ENCODE measurements at places on chromosomes 6 and 20. TPM values are rescaled to one million over a fixed set of nuclear protein-coding genes. Genes with fewer than 3 reads are reported as not detected.
A peak's percentile ranks its signal among the peaks of the same experiment; 100 is the strongest.

RPS6KA2 gene
- 75.5 TPM for total RNA-seq

DNA sequence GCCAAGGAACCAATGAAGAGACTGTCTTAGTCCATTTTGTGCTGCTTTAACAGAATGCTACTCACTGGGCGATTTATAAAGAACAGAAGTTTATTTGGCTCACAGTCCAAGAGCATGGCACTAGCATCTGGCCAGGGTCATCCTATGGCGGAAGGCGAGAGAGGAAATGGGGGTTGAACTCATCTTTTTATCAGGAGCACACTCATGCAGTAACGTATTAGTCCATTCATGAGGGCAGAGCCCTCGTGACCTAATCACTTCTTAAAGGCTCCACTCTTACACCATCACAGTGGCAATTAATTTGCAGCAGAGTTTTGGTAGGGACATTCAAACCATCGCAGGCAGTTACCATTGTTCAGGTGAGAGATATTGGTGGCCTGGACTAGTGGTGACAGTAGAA lies 8.5 kb downstream of the ARFGEF2 start:
- no peak overlapping the region for H3K27ac ChIP-seq
- no peak overlapping the region for H3K4me3 ChIP-seq
- no peaks in the 10 kb centered on the region for H3K36me3 ChIP-seq
- DNase-seq = no peak
- peaks cover 4% of the 10 kb centered on the region for H3K4me1 ChIP-seq

- H3K27ac ChIP-seq = no peak overlapping the region
- DNase-seq = no peak
- no peaks in the 10 kb centered on the region for H3K27me3 ChIP-seq
- H3K36me3 ChIP-seq = no peaks in the 10 kb centered on the region
- H3K4me1 ChIP-seq = no peaks in the 10 kb centered on the region
Observed at GRCh38 chr6:139204978-139205377, 70.1 kb downstream of the HECA start.

GRCh38 chr6:125165776-125166175 lies 12.2 kb downstream of the TPD52L1 start:
- H3K36me3 ChIP-seq = no peaks in the 10 kb centered on the region
- H3K4me3 ChIP-seq = no peak overlapping the region
- no peaks in the 10 kb centered on the region for H3K27me3 ChIP-seq
- no peak overlapping the region for H3K27ac ChIP-seq

BTNL2 gene
- not detected for total RNA-seq

MUC21 gene
- not detected for total RNA-seq

- H3K27me3 ChIP-seq = no peaks in the 10 kb centered on the region
- H3K27ac ChIP-seq = no peak overlapping the region
- DNase-seq = no peak
- H3K36me3 ChIP-seq = no peaks in the 10 kb centered on the region
- H3K4me1 ChIP-seq = no peaks in the 10 kb centered on the region
Observed at GRCh38 chr6:167948716-167949115, 48.8 kb upstream of the KIF25 start.

GRCh38 chr20:36154700-36155628 lies at the start of gene EPB41L1:
TSS of gene EPB41L1 (plus strand) at chr20:36154740. CDS start at chr20:36173778, 19,038 bp downstream.
- H3K4me3 ChIP-seq = peak within 1 kb of the TSS; percentile 69
- peaks cover 10% of the 10 kb centered on the region for H3K4me1 ChIP-seq
- H3K36me3 ChIP-seq = no peaks in the 10 kb centered on the region
- no peaks in the 10 kb centered on the region for H3K27me3 ChIP-seq
- H3K27ac ChIP-seq = peak within 1 kb of the TSS; percentile 89

DNA sequence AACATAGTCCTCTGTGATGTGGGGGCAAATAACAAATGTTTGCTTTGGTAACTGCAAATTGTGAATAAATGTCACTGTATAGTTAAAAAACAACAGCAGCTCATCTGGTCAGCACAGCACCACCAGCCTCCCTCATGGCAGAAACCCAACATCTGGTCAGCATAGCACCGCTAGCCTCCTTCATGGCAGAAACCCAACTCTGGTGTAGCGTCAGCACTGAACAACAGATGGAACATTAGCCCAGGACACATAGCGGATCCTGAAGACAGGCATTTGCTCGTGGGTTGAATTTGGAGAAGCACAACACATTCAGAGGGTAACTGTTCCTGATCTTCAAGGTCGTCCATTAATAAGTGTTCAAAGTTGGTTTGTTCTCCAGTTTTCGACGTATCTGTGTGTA lies 265.9 kb downstream of the DLL1 start:
- H3K27ac ChIP-seq = no peak overlapping the region
- DNase-seq = peak; percentile 68
- H3K27me3 ChIP-seq = no peaks in the 10 kb centered on the region
- no peaks in the 10 kb centered on the region for H3K36me3 ChIP-seq
- no peak overlapping the region for H3K4me3 ChIP-seq

SNX5 gene
- 124 TPM for total RNA-seq

GRCh38 chr6:122871079-122871478 lies 82.0 kb downstream of the SMPDL3A start:
- H3K36me3 ChIP-seq = no peaks in the 10 kb centered on the region
- DNase-seq = no peak
- no peaks in the 10 kb centered on the region for H3K4me1 ChIP-seq
- H3K4me3 ChIP-seq = no peak overlapping the region

- H3K27ac ChIP-seq = peak overlapping the region; percentile 69
- DNase-seq = peak; percentile 66
- peak overlapping the region; percentile 42 for H3K4me3 ChIP-seq
- no peaks in the 10 kb centered on the region for H3K27me3 ChIP-seq
Observed at GRCh38 chr6:31547727-31548543, 527 bp downstream of the NFKBIL1 start.

LY6G6D gene
- total RNA-seq = not detected

DNA sequence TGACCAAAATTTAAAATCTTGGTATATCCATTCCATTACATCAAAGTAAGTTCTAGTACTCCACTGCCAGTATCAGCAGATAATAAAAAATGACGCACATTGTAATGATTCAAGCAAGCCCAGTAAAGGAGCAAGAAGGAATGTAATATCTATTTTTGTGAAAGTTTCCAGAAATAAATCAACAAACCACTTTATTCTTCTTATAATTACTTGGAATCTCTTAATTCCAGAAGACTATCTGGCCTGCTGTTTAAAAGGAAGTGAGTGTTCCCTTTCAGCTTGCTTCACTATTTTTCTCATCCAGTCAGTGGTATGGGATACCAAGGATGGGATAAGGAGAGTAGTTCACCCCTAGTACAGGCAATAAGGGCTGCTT lies 42.2 kb upstream of the DSE start:
- H3K4me1 ChIP-seq = peaks cover 8% of the 10 kb centered on the region
- H3K27ac ChIP-seq = no peak overlapping the region
- H3K36me3 ChIP-seq = no peaks in the 10 kb centered on the region
- no peaks in the 10 kb centered on the region for H3K27me3 ChIP-seq
- DNase-seq = no peak

- H3K4me3 ChIP-seq = no peak overlapping the region
- H3K27ac ChIP-seq = no peak overlapping the region
- no peaks in the 10 kb centered on the region for H3K27me3 ChIP-seq
Observed at GRCh38 chr6:2748183-2748582, 2.5 kb downstream of the MYLK4 start.

DNA sequence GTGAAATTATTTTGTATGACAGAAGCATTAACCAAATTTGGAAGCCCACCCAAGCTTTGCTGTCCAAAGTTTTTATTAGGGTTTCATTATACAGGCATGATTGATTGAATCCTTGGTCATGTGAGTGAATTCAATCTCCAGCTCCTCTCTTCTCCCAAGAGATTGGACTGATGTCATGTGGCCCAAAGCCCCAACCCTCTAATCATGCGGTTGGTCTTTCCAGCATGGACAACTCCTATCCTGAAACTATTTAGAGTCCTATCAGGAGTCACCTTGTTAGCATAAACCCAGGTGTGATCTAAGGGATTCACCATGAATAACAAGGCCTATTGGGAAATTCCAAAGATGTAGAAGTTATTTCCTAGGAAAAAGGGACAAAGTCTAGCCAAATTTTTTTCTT lies 10.6 kb downstream of the POLR3F start:
- DNase-seq = no peak
- no peak overlapping the region for H3K27ac ChIP-seq
- no peaks in the 10 kb centered on the region for H3K27me3 ChIP-seq

DNA sequence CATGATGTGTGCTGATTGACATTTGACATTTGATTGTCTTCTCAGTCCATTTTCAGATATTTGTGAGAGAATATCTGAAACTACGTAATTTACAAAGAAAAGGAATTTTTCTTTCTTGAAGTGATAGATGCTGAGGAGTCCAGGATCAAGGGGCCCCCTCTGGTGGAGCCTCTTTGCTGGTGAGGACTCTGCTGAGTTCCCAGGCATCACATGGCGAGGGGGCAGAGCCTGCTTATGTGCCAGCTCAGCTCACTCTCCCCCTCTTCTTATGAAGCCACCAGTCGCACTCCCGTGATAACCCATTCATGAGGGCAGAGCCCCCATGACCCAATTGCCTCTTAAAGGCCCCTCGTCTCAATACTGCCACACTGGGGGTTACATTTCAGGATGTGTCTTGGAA lies 91.3 kb downstream of the RPP40 start:
- no peak for DNase-seq
- H3K36me3 ChIP-seq = no peaks in the 10 kb centered on the region
- no peak overlapping the region for H3K4me3 ChIP-seq
- no peak overlapping the region for H3K27ac ChIP-seq
- H3K4me1 ChIP-seq = peaks cover 9% of the 10 kb centered on the region
- H3K27me3 ChIP-seq = no peaks in the 10 kb centered on the region

SPAG4 gene
- 10.4 TPM for total RNA-seq

TCF15 gene
- total RNA-seq = 0.75 TPM

GRCh38 chr6:166204852-166205650 lies 37.4 kb upstream of the TBXT start:
- H3K4me3 ChIP-seq = no peak overlapping the region
- H3K4me1 ChIP-seq = no peaks in the 10 kb centered on the region
- H3K36me3 ChIP-seq = no peaks in the 10 kb centered on the region

TDRD6 gene
- 0.33 TPM for total RNA-seq

GRCh38 chr20:8997701-8998117 lies 71.2 kb upstream of the PLCB4 start:
- no peaks in the 10 kb centered on the region for H3K4me1 ChIP-seq
- no peaks in the 10 kb centered on the region for H3K36me3 ChIP-seq
- no peak overlapping the region for H3K4me3 ChIP-seq
- no peaks in the 10 kb centered on the region for H3K27me3 ChIP-seq
- no peak overlapping the region for H3K27ac ChIP-seq

DNA sequence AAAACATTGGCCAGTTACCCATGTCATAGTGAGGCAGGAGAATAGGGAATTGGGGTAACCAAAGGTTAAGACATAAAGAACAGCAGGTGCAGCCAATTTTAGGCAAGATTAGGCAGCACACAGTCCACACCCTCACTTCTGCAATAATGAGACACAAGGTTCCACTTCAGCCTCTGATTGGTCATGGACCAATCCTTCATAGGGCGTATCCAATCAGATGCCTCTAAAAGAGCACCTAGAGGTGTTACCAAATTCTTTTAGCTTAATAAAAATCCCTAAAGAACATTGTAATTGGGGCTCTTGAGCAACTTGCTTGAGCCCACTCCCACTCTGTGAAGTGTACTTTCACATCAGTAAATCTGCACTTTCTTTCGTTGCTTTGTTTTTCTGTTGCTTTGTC lies 302.4 kb downstream of the PREX1 start:
- DNase-seq = no peak
- no peak overlapping the region for H3K27ac ChIP-seq
- H3K36me3 ChIP-seq = no peaks in the 10 kb centered on the region
- no peak overlapping the region for H3K4me3 ChIP-seq
- H3K4me1 ChIP-seq = no peaks in the 10 kb centered on the region
- no peaks in the 10 kb centered on the region for H3K27me3 ChIP-seq

KCNQ2 gene
- not detected for total RNA-seq

DNA sequence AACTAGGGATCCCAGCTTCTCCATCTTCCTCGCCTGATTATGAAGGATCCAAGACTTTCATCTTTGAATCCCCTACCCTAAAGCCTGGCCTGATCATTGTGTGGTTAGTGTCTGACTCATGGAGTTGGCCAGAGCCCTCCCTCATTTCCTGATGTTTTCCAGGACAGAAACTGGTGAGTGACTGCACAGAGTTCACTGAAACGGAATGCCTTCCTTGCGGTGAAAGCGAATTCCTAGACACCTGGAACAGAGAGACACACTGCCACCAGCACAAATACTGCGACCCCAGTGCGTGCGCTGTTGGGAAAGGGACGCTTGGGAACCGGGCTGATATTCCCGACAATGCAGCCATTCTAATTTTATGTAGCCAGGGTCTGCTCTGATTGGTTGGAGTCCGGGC lies 4.0 kb downstream of the CD40 start:
- H3K4me3 ChIP-seq = no peak overlapping the region
- peaks cover 3% of the 10 kb centered on the region for H3K4me1 ChIP-seq
- H3K27ac ChIP-seq = no peak overlapping the region
- no peaks in the 10 kb centered on the region for H3K36me3 ChIP-seq

DNA sequence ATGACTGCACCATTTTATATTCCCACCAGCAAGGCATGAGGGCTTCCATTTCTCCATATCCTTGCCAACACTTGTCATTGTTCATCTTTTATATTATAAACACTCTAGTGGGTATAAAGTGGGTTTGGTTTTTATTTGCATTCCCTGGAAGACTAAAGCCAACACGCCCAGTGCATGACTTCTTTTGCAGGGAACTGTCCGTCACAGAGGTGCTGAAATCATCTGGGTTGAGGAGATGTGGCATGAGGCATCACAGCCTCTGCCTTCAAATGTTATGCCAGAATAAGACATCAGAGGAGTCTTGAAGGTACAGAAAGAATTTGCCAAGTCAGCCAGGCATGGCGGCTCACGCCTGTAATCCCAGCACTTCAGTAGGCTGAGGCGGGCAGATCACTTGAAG lies 29.9 kb upstream of the FAM210B start:
- H3K27ac ChIP-seq = no peak overlapping the region
- H3K4me1 ChIP-seq = no peaks in the 10 kb centered on the region
- no peaks in the 10 kb centered on the region for H3K27me3 ChIP-seq

SPATA25 gene
- total RNA-seq = 4.3 TPM

DNA sequence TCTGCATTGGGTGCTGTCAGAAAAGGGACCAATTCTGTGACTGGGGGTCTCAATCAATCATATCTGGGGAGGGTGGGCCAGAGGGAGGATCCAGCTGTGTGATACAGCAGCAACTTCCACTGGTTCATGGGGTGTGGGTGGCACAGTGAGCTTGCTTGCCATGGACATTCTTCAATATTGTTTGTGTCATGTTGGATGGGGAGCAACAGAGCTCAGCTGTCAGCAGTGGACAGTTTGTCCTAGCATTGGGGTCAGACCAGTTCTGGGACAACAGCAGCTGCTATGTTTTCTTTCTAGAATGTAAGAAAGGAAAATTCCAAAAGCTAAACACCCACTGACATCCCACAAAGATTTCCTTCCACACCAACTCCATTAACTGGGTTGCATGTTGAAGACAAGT lies 221.9 kb upstream of the CDH4 start:
- H3K27me3 ChIP-seq = no peaks in the 10 kb centered on the region
- no peak for DNase-seq
- no peak overlapping the region for H3K4me3 ChIP-seq
- no peak overlapping the region for H3K27ac ChIP-seq

- H3K4me3 ChIP-seq = peak overlapping the region; percentile 69
- peaks cover 5% of the 10 kb centered on the region for H3K4me1 ChIP-seq
- DNase-seq = peak; percentile 95
Observed at GRCh38 chr20:327186-328026, 2.1 kb downstream of the SOX12 start.

GRCh38 chr20:48717680-48718223 lies 110.0 kb downstream of the PREX1 start:
- DNase-seq = no peak
- H3K27ac ChIP-seq = no peak overlapping the region
- no peaks in the 10 kb centered on the region for H3K36me3 ChIP-seq
- no peak overlapping the region for H3K4me3 ChIP-seq
- H3K27me3 ChIP-seq = no peaks in the 10 kb centered on the region

All from ovary (tissue), 10 donors.